ENCODE measurements at places on chromosomes 5 and 9.

DNA sequence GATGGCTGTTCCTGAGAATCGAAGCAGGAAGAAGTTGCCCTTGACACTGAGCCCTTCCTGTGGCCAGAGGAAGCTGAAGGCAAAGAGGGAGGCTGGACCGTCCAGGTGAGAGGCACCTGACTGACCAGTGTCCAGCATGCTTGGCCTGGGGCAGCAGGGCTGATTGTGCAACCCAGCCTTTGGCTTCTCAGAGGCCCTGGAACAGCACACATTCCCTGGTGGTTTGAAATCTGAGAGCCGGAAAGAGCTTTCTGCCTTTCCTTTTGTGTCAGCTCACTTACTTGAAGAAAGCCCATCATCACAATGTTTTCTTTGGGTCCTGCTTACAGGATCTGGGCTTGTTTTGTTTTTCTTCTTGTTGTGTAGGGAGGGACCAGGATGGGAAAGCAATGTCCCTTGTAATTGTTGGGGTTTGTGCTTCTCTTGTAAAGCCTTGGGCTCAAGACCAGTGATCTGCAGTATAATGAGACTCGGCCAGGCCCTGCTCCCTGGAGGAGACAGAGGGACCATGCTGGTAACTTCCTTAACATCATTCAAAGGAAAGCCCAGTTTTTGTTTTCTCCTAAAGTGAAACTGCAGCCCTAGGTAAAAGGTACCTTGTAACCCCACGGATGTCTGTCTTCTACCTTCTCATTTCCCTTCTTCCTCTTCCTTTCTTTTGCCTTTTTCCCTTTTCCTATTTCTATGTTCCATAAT, 213.7 kb downstream of the NXNL2 start:
- H3K4me1 ChIP-seq: peaks cover 19% of the 10 kb centered on the region
- DNase-seq: no peak
- H3K36me3 ChIP-seq: no peaks in the 10 kb centered on the region
- no peaks in the 10 kb centered on the region for H3K27me3 ChIP-seq
- H3K4me3 ChIP-seq: no peak overlapping the region

DNA sequence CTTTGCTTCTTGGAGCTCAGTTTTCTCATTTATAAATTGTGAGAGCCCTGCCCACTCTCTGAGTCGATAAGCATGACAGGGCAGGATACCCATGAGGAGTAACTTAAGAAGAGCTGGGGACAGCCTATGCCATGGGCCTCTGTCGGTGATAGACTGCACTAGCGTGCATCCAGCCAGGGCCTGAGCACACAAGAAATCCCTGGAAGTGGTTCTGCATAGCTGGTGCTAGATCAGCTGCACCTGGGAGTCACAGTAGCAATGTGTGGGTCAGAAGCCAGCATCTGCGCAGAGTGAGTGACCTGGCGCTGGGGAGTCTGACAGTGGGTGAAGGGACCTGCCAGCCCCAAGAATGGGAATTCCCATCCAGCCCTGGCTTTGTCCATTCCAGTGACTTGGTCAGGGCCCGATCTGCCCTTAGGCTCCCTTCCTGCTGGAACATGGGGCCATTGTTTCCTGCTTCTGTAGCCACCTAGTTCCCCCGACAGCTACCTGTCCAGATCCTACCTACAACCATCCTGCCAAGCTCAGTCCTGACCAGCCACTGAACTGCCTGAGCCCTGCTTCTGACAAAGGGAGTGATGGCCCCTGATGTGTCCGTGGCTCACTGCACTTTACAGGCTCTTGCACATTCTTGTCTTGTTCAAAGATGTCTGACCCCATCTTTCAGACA, 35.9 kb upstream of the NANS start:
- H3K4me3 ChIP-seq: no peak overlapping the region
- DNase-seq: no peak
- H3K4me1 ChIP-seq: no peaks in the 10 kb centered on the region
- no peak overlapping the region for H3K27ac ChIP-seq
- no peaks in the 10 kb centered on the region for H3K27me3 ChIP-seq

DNA sequence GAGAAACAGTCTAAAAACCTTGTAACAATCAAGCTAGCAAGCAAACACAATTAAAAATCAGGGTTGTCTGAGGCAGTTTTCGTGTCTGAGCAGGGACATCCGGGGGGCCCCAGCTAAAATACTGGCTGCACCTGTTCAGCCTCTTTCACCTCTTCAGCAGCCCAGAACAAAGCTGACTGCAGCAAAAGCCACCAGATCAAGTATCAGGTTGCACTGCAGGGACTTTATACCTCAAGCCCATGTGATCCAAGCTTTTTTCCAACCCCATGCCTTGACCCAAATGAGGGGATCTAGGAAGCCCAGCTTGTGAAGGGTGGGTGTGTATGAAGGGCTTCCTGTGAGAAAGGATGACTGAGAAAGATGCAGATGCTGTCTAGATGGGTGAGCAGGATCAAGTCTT, 133.4 kb downstream of the SEMA6A start:
- no peak for DNase-seq
- H3K4me1 ChIP-seq: peaks cover 12% of the 10 kb centered on the region
- H3K36me3 ChIP-seq: peaks cover 4% of the 10 kb centered on the region
- H3K27ac ChIP-seq: peak overlapping the region; percentile 42

DNA sequence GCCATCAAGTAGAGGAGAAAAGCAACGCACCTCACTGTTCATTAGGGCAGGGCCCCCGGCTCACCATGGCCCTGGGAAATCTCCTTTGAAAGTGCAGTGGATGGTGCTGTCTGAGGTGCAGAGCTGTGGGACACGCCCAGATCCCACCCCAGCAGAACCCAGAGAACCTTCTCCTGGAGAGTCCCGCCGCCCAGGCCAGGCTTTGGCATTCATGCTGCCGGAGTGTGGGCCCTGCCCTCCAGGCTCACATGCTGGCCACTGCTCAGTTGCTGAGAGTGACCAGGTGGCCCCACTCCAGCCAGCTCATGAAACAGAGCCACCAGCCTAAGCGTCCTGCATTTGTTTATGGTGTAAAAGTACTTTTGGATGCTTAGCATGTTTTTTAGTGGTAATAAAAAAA, 23.8 kb upstream of the LRRC14B start:
- no peak for DNase-seq
- peaks cover 2% of the 10 kb centered on the region for H3K4me1 ChIP-seq
- H3K27ac ChIP-seq: no peak overlapping the region
- no peak overlapping the region for H3K4me3 ChIP-seq
- peaks cover 3% of the 10 kb centered on the region for H3K36me3 ChIP-seq

All from neuronal stem cell (in vitro differentiated cells).